ENCODE measurements at places on chromosomes 13 and 19.
A peak's percentile ranks its signal among the peaks of the same experiment; 100 is the strongest.

GRCh38 chr13:69213396-69213795 is 894.2 kb upstream of the ATXN8OS start:
- H3K36me3 ChIP-seq, result no peaks in the 10 kb centered on the region
- no peaks in the 10 kb centered on the region for H3K27me3 ChIP-seq
- no peak for DNase-seq
- H3K4me3 ChIP-seq, result no peak overlapping the region
- no peaks in the 10 kb centered on the region for H3K4me1 ChIP-seq

DNA sequence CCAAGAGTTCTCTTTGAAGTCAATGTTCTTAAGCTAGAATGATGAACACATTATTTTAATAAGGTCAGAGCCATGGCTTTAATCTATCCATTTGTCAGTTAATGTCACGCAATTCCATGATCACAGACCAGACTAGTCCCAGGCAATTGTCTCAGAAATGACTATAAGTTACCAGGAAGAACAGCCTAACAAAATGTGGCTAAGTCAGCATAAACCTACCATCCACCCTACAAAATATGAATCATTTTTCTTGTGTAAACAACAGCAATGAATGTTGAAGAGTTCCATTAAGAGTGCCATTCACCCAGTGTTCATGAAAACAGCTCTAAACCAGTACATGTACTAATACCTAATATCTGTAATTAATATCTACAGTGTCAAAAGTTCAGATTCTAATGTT is 127.5 kb downstream of the KCTD12 start:
- H3K36me3 ChIP-seq, result no peaks in the 10 kb centered on the region
- no peak for DNase-seq
- H3K27me3 ChIP-seq, result no peaks in the 10 kb centered on the region
- no peaks in the 10 kb centered on the region for H3K4me1 ChIP-seq
- no peak overlapping the region for H3K4me3 ChIP-seq
- H3K27ac ChIP-seq, result no peak overlapping the region

GRCh38 chr13:46624353-46624752 is 71.4 kb downstream of the LRCH1 start:
- no peaks in the 10 kb centered on the region for H3K36me3 ChIP-seq
- H3K4me1 ChIP-seq, result peaks cover 33% of the 10 kb centered on the region
- no peak overlapping the region for H3K27ac ChIP-seq
- no peak overlapping the region for H3K4me3 ChIP-seq
- no peaks in the 10 kb centered on the region for H3K27me3 ChIP-seq
- DNase-seq, result no peak

DNA sequence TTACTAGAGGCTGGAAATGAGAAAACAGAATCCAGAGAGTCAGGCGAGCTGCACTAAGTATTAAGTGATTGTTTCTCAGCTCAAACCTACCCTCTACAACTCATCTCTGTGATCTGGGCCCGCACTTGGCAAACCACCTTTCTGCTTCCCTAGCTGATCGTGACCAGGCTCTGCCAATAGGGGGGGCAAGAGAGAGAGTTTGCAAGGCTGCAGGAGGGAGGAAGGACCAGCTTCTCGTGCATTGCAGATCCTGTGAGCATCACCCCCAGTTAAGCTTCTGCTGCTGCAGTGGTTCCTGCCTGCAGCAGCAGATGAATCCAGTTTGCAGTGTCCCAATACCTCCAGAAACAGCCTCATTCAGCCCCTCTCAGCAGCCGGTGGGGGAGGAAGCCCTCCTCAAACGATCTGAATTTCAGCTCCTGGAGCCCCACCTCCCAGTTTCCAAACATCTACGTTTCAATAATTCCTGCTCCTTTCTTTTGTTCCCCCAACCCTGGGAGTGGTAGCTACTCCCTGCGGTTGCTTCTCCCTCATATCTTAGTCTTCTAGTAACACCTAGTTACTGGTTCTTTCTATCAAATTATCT is 20.0 kb downstream of the XRCC1 start:
- DNase-seq, result no peak
- H3K27me3 ChIP-seq, result no peaks in the 10 kb centered on the region
- peaks cover 36% of the 10 kb centered on the region for H3K36me3 ChIP-seq

- no peaks in the 10 kb centered on the region for H3K4me1 ChIP-seq
- no peaks in the 10 kb centered on the region for H3K27me3 ChIP-seq
- no peak overlapping the region for H3K4me3 ChIP-seq
- no peak overlapping the region for H3K27ac ChIP-seq
- DNase-seq, result no peak
- H3K36me3 ChIP-seq, result peaks cover 90% of the 10 kb centered on the region
These were observed 9.9 kb downstream of the ZNF586 start for GRCh38 chr19:57779220-57779845.

GRCh38 chr13:113176822-113177221 is 18.4 kb downstream of the PROZ start:
- no peak for DNase-seq
- H3K4me1 ChIP-seq, result no peaks in the 10 kb centered on the region
- no peaks in the 10 kb centered on the region for H3K36me3 ChIP-seq
- H3K27me3 ChIP-seq, result no peaks in the 10 kb centered on the region

DNA sequence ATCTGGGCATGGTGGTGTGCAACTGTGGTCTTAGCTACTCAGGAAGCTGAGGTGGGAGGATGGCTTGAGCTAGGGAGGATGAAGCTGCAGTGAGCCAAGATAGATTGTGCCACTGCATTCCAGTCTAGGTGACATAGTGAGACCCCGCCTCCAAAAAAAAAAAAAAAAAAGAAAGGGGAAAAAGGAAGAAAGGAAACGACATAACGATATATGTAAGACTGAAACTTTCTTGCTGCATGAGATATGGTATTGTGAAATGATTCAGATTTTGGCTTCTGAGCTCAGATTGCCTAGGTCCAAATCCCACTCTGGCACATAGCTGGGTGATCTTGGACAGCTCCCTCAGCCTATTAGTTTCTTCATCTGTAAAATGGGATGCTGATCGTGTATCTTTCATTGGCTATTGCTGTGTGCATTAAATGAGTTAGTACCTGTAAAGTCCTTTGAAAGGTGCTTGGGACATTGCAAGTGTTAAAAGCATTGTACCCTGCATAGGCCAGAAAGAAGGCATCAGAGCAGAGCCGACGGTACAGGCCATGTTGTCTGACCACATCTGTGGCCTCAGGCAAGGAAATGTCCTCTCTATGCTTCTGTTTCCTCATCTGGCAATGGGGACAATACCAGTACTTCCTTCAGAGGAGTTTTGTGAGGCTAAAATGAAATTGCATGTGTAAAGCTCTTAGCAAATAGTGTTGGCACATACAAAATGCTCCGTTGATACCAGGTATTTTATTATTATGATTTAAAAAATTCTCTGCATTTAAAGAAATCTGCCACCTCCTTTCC is 32.6 kb upstream of the SLC46A3 start:
- peaks cover 22% of the 10 kb centered on the region for H3K4me1 ChIP-seq
- no peaks in the 10 kb centered on the region for H3K27me3 ChIP-seq
- no peak for DNase-seq

DNA sequence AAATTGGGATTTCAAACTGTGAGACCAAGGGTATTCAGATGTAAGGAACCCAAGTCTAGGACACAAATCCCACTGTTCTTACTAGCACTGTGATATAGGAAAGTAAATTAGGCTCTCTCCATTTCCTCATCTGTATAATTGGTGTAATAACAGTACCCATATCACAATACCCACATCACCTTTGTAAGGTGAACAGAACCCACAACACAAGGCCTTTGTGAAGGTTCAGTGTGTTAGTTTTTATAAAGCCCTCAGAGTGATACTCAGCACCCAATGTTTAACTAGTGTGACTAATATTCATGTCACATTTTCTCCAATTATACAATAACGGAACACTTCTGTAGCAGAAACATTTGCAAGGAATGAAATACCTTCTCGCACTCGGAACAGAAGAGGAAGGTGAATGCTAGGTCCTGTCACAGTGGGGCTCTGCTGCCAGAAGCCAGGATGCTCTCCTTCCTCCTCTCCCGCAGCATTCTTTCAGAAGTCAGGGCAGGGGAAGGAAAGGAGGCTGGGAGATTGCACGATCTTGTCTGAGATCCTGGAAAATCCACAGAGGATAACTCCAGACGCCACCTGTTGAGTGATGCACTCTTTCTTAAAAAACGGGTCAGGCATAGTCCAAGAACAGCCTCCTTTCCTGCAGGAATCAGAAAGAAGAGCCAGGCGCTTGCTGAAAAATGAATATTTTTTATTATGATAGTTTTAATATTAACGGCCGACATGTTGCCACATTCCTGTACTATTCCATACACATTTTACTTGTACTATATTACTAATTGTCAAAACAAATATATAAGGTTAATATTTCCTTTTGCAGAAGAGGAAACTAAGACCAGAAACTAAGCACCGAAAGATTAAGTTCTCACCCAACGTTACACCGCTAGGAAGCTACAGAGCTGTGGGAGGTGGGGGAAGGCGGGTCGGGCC is 762 bp downstream of the ZNF45 start:
- H3K4me1 ChIP-seq, result peaks cover 20% of the 10 kb centered on the region
- no peak for DNase-seq
- no peaks in the 10 kb centered on the region for H3K27me3 ChIP-seq
- H3K36me3 ChIP-seq, result peaks cover 39% of the 10 kb centered on the region
- peak overlapping the region; percentile 73 for H3K4me3 ChIP-seq

DNA sequence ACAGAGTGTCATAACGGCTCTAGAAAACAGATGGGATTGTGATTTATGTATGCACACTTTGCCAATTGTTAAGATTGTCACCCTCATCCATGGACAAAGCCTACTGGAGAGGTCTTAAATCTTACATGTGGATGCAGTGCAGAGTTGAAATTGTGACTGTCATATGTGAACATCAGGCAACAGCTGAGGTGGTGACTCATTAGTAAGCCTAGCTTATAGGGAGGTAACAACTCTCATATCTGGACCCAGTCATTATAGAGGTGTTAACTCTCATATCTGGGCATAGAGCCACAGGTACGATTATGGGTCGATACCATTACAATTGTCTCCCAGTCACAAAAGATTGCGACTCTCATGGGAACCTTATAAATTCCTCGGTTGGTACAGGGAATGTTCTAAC is 29.8 kb upstream of the ZNF254 start:
- H3K27me3 ChIP-seq, result no peaks in the 10 kb centered on the region
- no peak overlapping the region for H3K4me3 ChIP-seq
- no peaks in the 10 kb centered on the region for H3K36me3 ChIP-seq

DNA sequence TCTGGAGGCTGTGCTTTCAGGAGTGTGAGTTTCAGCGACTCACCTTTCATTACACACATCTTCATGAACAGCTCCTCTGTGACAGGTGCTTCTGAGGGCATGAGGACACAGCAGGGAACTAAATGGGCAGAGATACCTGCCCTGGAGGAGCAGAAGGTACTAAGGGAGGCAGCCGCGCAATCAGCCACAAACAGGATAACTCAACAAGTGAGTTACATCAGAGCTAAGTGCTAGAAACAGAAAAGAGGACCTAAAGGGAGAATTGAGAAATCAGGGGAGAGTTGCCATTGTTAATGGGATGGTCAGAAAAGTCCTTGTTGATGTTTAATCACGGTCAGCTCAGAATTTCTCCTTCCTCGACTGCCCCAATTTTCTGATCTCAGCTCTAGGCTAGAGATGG is 42.5 kb downstream of the SYDE1 start:
- H3K27me3 ChIP-seq, result no peaks in the 10 kb centered on the region
- DNase-seq, result no peak
- no peak overlapping the region for H3K27ac ChIP-seq
- H3K4me3 ChIP-seq, result no peak overlapping the region
- no peaks in the 10 kb centered on the region for H3K36me3 ChIP-seq
- H3K4me1 ChIP-seq, result no peaks in the 10 kb centered on the region

- H3K36me3 ChIP-seq, result peaks cover 9% of the 10 kb centered on the region
- peaks cover 4% of the 10 kb centered on the region for H3K4me1 ChIP-seq
- H3K4me3 ChIP-seq, result peak overlapping the region; percentile 24
- no peak overlapping the region for H3K27ac ChIP-seq
These were observed 17.4 kb downstream of the RB1 start for GRCh38 chr13:48320891-48321510.

GRCh38 chr19:42303101-42303464 is 659 bp upstream of the PAFAH1B3 start:
- H3K4me3 ChIP-seq, result peak overlapping the region; percentile 52
- no peak for DNase-seq
- peaks cover 25% of the 10 kb centered on the region for H3K4me1 ChIP-seq
- no peaks in the 10 kb centered on the region for H3K27me3 ChIP-seq

GRCh38 chr19:48513289-48514122 is 1.9 kb upstream of the LMTK3 start:
- H3K4me3 ChIP-seq, result peak overlapping the region; percentile 52
- H3K36me3 ChIP-seq, result no peaks in the 10 kb centered on the region
- H3K27ac ChIP-seq, result no peak overlapping the region
- DNase-seq, result no peak

DNA sequence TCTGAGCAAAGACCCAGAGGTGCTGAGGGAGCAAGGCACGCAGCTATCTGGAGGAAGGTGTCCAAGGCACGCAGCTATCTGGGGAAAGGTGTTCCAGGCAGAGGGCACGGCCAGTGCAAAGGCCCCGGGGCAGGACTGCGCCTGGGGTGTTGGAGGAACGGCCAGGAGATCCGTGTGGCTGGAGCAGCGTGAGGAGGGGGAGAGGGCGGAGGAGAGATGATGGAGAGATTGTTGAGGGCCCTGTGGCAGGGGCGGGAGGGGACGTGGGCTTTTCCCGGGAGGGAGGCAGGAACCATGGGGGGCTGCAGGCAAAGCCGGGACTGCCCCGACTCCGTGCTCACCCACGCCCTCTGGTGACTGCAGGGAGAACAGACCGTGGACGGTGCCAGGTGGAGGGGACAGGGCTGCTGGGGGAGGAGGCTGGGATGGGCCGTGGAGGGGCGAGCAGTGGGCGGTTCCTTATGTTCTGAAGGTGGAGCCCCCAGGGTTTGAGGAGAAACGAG is 13.3 kb upstream of the MISP start:
- no peak for DNase-seq
- H3K4me3 ChIP-seq, result no peak overlapping the region
- H3K4me1 ChIP-seq, result no peaks in the 10 kb centered on the region

- DNase-seq, result no peak
- H3K4me1 ChIP-seq, result no peaks in the 10 kb centered on the region
- H3K4me3 ChIP-seq, result no peak overlapping the region
- H3K27me3 ChIP-seq, result no peaks in the 10 kb centered on the region
These were observed 221.3 kb upstream of the SLITRK6 start for GRCh38 chr13:86020351-86021002.

DNA sequence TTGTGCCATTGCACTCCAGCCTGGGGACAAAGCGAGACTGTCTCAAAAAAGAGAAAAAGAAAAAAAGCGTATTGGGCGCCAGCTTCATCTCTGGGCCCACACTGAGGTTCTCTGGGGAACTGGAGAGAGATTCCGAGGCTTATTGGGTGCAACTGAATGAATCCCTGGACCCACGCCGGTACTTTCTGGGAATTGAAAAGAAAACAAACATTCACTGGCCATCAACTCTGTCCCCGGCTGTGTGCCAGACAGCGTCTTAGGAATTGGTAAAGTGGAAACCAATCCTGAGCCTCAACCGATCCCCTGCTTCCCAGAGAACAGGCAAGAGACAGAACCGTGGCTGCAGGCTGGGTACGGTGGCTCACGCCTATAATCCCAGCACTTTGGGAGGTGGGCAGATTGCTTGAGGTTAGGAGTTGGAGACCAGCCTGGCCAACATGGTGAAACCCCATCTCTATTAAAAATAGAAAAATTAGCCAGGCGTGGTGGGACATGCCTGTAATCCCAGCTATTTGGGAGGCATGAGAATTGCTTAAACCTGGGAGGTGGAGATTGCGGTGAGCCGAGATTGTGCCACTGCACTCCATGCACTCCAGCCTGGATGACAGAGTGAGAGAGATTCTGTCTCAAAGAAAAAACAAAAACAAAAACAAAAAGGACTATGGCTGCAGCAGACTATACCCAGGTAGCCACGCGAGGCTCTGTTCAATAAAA is 8.6 kb downstream of the ANO8 start:
- no peak for DNase-seq
- peaks cover 7% of the 10 kb centered on the region for H3K27me3 ChIP-seq
- no peak overlapping the region for H3K27ac ChIP-seq
- H3K36me3 ChIP-seq, result no peaks in the 10 kb centered on the region
